ENCODE measurements at places on chromosomes 1 and 21. TPM values are rescaled to one million over a fixed set of nuclear protein-coding genes. Genes with fewer than 3 reads are reported as not detected.

- no peak for DNase-seq
These were observed 541 bp upstream of the CD58 start for GRCh38 chr1:116571215-116571919.

GRCh38 chr21:39444421-39445180, 977 bp downstream of the LCA5L start:
- no peak for DNase-seq

- DNase-seq: no peak
These were observed 17.7 kb upstream of the PRRC2C start for GRCh38 chr1:171467626-171468025.

- no peak for DNase-seq
These were observed 3.4 kb upstream of the EXO1 start for GRCh38 chr1:241844593-241844992.

- no peak for DNase-seq
These were observed 30.7 kb downstream of the PPP2R5A start for GRCh38 chr1:212315907-212316306.

Gene S100A8
- total RNA-seq: 674 TPM

Gene ADAMTS4
- total RNA-seq: 438 TPM

Gene PTP4A2
- 472 TPM for total RNA-seq

Gene FCN3
- 51.9 TPM for total RNA-seq
